ENCODE measurements at places on chromosomes 6 and 20.
A peak's percentile ranks its signal among the peaks of the same experiment; 100 is the strongest.

DNA sequence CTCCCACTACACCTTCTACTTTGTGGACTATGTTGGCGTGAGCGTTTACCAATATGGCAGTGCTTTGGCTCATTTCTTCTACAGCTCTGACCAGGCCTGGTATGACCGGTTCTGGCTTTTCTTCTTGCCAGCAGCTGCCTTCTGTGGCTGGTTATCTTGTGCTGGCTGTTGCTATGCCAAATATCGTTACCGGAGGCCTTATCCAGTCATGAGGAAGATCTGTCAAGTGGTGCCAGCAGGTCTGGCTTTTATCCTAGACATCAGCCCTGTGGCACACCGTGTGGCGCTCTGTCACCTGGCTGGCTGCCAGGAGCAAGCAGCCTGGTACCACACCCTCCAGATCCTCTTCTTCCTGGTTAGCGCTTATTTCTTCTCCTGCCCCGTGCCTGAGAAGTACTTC is 16.5 kb upstream of the EFHC1 start:
- no peak for DNase-seq

GRCh38 chr6:48423640-48424365 is 312.8 kb upstream of the PTCHD4 start:
- no peak for DNase-seq

- DNase-seq, result no peak
These were observed 2.2 kb downstream of the C20orf173 start for GRCh38 chr20:35527122-35527769.

DNA sequence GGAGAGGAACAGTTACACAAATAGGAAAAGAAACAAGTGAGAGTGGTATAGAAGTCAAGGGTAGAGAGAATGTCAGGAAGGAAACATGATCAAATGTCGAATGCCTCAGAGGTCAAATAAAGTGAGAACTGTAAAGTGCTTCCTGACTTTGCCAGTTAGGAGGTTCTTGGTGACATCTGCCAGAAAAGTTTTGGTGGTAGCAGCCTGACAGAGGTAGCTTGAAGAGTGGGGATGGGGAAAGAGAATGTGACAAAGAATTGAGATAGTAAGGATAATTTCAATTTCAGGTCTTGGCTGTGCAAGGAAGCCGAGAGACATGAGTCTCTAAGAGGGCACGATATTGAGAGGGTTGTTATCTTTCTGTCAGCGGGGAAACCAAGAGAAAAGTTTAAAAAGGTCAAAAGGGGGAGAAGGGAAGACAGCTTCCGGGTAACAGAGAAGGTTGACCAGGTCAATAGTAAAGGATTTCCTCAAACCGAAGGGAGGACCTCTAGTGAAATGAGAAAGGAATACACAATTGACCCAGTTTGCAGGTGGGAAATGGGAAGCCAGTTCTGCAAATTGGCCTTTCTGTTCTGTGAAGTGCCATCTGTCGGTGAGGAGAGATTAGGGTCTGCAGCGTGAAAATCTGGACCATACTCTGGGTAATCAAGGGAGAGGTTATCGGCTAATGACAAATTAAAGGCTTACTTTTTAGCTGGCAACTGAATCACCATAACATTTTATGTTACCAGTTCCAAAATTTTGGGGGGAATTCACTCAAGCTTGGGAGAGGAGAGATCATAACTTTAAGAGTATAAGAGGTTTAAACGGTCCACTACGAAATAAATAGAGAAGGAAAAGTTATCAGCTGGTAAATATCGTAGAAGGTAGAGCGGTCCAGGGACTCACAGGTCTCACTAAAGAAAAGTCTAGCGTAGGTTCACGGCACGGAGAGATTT is 973 bp upstream of the BRD2 start:
- DNase-seq, result peak; percentile 63

- no peak for DNase-seq
These were observed 1.4 kb downstream of the LAMP5 start for GRCh38 chr20:9515741-9516233.

GRCh38 chr6:5260111-5260620 is 584 bp downstream of the LYRM4 start:
- DNase-seq, result peak; percentile 76
